K562 (cell line): ENCODE measurements at places on chromosomes 2 and 18. TPM values are rescaled to one million over a fixed set of nuclear protein-coding genes. Genes with fewer than 3 reads are reported as not detected.

STEAP3 gene
- total RNA-seq: 29.8 and 31.6 TPM in 2 replicates

STRADB gene
- 15.7 and 16.5 TPM in 2 replicates for total RNA-seq

KLHL41 gene
- total RNA-seq: 0.09 TPM in 1 of 2 replicates, not detected in the other

SPC25 gene
- 53.4 and 62.3 TPM in 2 replicates for total RNA-seq

GRCh38 chr2:233384811-233385488 lies 30.7 kb downstream of the DGKD start:
- no peak for DNase-seq
- no peaks in the 10 kb centered on the region for H3K27me3 ChIP-seq
- no peak overlapping the region for H3K27ac ChIP-seq
- no peaks in the 10 kb centered on the region for H3K36me3 ChIP-seq
- H3K4me1 ChIP-seq: peaks cover 3% of the 10 kb centered on the region; the same call in 2 of the 3 replicates
- no peak overlapping the region for H3K4me3 ChIP-seq

GRCh38 chr2:201466050-201466675 lies 14.6 kb downstream of the STRADB start:
- H3K4me3 ChIP-seq: no peak overlapping the region
- DNase-seq: no peak
- H3K36me3 ChIP-seq: 0 out of 3 replicates have a peak, but pooled peaks cover 3% of the 10 kb centered on the region
- no peaks in the 10 kb centered on the region; the same call in 2 of the 3 replicates for H3K4me1 ChIP-seq
- H3K27me3 ChIP-seq: no peaks in the 10 kb centered on the region

- DNase-seq: peak; percentile 15
- no peaks in the 10 kb centered on the region for H3K27me3 ChIP-seq
- no peaks in the 10 kb centered on the region for H3K4me1 ChIP-seq
- H3K36me3 ChIP-seq: no peaks in the 10 kb centered on the region
- no peak overlapping the region for H3K27ac ChIP-seq
Measured at GRCh38 chr2:54773838-54774237, 50.4 kb downstream of the EML6 start.

GRCh38 chr2:103459283-103459682 lies 697.5 kb downstream of the TMEM182 start:
- H3K4me3 ChIP-seq: no peak overlapping the region
- H3K27me3 ChIP-seq: no peaks in the 10 kb centered on the region
- DNase-seq: no peak
- no peaks in the 10 kb centered on the region for H3K4me1 ChIP-seq
- H3K36me3 ChIP-seq: no peaks in the 10 kb centered on the region
- H3K27ac ChIP-seq: no peak overlapping the region

- no peak overlapping the region for H3K27ac ChIP-seq
- H3K4me1 ChIP-seq: no peaks in the 10 kb centered on the region
- no peaks in the 10 kb centered on the region; the same call in 2 of the 3 replicates for H3K36me3 ChIP-seq
- peaks cover 22% of the 10 kb centered on the region for H3K27me3 ChIP-seq
Measured at GRCh38 chr2:3044587-3045317, 332.9 kb downstream of the EIPR1 start.

DNA sequence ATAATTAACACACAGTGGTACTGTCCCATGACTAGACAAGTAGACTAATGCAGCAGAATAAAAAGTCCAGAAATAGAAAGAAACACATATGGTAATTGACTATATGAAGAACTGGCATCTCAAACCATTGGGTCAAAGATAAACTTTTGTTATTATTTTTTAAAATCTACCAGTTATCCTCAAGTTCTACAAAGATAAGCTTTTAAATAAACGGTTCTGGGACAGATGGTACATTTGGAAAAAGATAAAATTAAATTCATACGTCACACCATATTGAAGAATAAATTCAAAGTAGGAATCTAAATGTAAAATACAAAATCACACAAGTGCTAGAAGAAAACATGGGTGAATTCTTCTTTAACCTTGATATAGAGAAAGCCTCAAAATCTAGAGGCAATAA lies 37.6 kb upstream of the PLEKHM3 start:
- no peaks in the 10 kb centered on the region for H3K36me3 ChIP-seq
- H3K4me3 ChIP-seq: no peak overlapping the region
- no peak overlapping the region for H3K27ac ChIP-seq
- DNase-seq: no peak
- H3K4me1 ChIP-seq: peaks cover 17% of the 10 kb centered on the region; the same call in 2 of the 3 replicates
- H3K27me3 ChIP-seq: no peaks in the 10 kb centered on the region

DNA sequence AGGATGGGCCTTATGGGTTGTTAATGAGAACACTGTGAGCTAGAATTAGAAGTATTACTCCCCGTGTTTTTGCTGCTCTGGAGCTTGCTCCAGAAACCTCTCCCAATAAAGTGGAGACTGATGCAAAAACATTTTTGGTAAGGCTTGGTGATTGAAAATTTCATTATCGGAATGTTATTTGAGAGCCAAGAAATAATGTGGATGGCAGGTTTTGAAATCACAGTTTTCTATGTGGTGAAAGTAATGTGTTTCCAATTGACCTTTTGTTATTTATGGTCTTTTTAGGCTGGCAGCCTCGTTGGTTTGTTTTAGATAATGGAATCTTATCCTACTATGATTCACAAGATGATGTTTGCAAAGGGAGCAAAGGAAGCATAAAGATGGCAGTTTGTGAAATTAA lies 5.1 kb downstream of the PLEKHA3 start:
- H3K4me3 ChIP-seq: no peak overlapping the region
- DNase-seq: no peak
- no peak overlapping the region for H3K27ac ChIP-seq
- H3K4me1 ChIP-seq: peaks cover 11% of the 10 kb centered on the region
- H3K36me3 ChIP-seq: peaks cover 17% of the 10 kb centered on the region; the same call in 2 of the 3 replicates
- no peaks in the 10 kb centered on the region for H3K27me3 ChIP-seq

DNA sequence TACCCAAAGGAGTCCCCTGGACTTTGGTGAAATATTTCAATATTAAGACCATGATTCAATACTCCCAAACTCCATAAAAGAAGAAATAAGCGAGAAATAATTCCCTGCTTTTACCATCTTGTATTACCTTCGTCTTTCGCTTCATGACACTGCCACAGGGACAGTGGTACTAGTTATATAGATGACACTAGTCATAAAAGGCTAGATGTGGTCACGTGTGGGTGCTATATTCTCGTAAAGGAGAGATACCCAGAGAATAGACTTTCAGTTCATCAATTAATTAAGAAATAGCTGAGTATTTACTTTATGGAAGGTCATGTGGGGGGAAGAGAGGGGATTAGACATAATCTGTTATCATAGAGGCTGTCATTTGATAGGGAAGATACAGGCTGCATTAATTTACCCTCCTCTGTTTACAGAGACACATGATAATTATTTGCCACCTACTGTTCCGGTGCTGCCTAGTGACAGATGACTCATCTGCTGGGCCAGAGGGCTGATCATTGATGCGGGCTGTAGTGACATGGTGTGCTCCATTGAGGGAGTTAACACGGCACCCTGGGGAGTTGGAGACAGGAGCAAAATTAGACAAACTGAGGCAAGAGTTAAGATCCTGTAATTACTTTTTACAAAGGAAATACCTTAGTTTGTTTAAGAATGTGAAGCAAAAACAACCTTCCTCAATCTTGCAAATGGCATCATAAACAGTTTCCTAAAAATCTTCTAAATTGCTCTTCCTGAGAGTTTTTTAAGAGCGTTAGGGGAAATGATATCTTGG lies 78.2 kb upstream of the ITGB6 start:
- H3K4me1 ChIP-seq: no peaks in the 10 kb centered on the region
- H3K36me3 ChIP-seq: no peaks in the 10 kb centered on the region
- H3K27me3 ChIP-seq: no peaks in the 10 kb centered on the region
- no peak overlapping the region for H3K4me3 ChIP-seq
- DNase-seq: no peak

- H3K36me3 ChIP-seq: no peaks in the 10 kb centered on the region
- DNase-seq: no peak
- H3K27ac ChIP-seq: no peak overlapping the region
- no peaks in the 10 kb centered on the region for H3K4me1 ChIP-seq
- H3K4me3 ChIP-seq: no peak overlapping the region
Measured at GRCh38 chr2:60546756-60547420, 6.6 kb downstream of the BCL11A start.

DNA sequence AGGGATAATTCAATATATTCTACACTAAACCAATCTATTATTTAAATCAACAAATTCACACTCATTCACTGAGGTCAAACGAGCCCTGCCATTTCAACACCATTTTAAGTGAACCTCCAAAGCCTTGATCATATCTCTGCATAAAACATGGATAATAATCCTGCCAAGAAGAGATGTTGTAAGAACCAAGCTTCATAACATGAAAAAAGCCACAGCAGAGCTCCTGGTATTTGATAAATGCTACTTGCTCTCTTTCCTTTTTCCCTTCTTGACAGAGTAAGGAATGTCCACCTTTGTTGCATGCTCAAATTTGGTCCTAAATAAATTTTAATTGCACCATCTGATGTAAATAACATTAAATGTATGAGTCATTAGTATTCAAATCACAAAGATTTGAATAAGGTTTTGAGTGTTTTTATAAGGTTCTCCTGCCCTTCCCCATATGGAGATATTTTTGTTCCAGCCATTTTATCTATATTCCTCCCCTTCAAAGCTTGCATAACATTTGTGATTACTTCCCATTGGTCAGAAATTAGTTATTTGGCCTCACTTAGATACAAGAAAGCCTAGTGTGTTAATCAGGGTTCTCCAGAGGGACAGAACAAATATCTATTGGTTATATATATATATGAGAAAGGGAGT lies 318.8 kb downstream of the RND3 start:
- no peak for DNase-seq
- H3K27me3 ChIP-seq: no peaks in the 10 kb centered on the region
- no peak overlapping the region for H3K4me3 ChIP-seq
- peaks cover 18% of the 10 kb centered on the region for H3K4me1 ChIP-seq
- no peaks in the 10 kb centered on the region for H3K36me3 ChIP-seq

- DNase-seq: no peak
- no peak overlapping the region for H3K27ac ChIP-seq
- no peaks in the 10 kb centered on the region for H3K27me3 ChIP-seq
- H3K4me3 ChIP-seq: no peak overlapping the region
Measured at GRCh38 chr2:43123981-43124686, 102.3 kb downstream of the ZFP36L2 start.

- no peaks in the 10 kb centered on the region for H3K36me3 ChIP-seq
- DNase-seq: no peak
- no peak overlapping the region for H3K27ac ChIP-seq
Measured at GRCh38 chr2:67579806-67580205, 182.7 kb downstream of the ETAA1 start.

DNA sequence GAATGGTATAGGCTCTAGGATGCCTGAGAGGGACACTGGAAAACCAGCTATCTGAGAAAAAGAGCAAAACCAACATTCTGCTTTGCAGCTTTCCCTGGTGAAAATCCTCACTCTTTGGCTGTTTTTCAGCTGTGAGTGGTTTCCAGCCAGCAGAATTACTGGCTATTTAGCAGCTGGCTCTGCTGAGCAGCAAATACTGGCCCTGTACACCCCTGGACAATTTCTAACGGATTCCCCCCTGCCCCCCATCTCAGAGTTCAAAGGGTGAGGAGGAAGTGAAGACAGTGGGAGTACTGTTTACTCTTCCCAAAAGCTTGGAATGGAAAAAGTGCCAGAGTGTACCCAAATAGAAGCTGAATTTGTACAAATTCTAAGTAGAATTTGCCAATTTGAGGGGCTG lies 26.1 kb upstream of the IMP4 start:
- DNase-seq: no peak
- no peak overlapping the region for H3K4me3 ChIP-seq
- peaks cover 38% of the 10 kb centered on the region for H3K27me3 ChIP-seq
- no peaks in the 10 kb centered on the region for H3K36me3 ChIP-seq
- H3K27ac ChIP-seq: no peak overlapping the region
- no peaks in the 10 kb centered on the region for H3K4me1 ChIP-seq

DNA sequence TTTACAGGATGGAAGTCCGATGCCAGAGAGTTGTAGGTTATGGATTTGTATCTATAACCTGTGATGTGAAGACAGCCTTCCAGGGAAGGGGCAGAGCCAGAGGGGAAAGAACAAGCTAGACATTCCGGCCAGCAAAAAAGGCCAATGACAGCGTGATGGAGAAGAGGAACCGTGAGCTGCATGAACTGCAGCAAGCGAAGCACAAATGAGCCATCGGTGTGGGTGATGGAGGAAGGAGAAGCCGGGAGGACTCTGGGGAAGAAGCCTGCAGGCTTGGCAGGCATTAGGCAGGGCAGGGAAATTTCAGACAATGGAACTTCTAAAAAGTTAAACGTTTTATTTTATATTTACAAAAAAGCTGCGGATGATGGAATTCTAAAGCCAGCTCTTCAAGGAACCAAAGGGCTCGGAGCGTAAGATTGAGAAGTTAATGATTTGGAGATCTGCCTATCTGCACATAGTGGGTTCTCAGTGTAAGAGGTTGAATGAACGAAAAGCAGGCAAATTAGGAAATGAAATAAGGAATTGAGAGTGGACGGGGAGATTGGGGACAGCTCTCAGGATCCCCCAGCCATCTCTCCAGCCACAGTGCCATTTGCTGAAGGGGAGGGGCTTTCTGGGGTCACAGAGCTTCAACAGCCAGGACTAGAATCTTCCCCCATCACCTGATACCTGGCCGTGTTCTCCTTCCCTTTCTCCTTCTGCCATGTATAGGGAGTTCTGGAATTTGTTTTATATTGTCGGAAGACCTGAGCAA lies 28.4 kb downstream of the NGEF start:
- DNase-seq: no peak
- H3K4me3 ChIP-seq: no peak overlapping the region
- H3K36me3 ChIP-seq: no peaks in the 10 kb centered on the region
- no peaks in the 10 kb centered on the region; the same call in 1 of the 2 replicates for H3K4me1 ChIP-seq

DNA sequence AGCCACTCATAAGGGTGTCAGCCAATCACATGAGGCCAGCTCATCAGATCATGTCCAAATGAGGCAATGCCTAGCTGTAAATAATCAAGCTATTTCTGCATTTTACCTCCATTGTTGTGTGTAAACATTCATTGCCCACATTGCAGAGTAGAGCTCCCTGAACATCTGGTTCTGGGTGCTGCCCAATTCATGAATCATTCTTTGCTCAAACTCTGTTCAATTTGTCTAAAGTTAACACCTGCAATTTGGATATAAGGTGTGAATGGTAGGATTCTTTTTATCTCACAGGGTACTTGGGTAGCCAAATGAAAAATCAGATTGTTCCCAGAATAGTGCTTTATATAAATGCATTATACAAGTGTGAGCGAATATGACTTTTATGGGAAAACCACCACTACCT lies 345.5 kb upstream of the NT5C1B start:
- H3K27ac ChIP-seq: no peak overlapping the region
- DNase-seq: no peak
- no peaks in the 10 kb centered on the region for H3K36me3 ChIP-seq
- H3K4me1 ChIP-seq: no peaks in the 10 kb centered on the region

GRCh38 chr18:55144193-55144930 lies 185.1 kb upstream of the CCDC68 start:
- no peak for DNase-seq
- H3K36me3 ChIP-seq: no peaks in the 10 kb centered on the region
- H3K4me1 ChIP-seq: no peaks in the 10 kb centered on the region
- no peak overlapping the region for H3K4me3 ChIP-seq

DNA sequence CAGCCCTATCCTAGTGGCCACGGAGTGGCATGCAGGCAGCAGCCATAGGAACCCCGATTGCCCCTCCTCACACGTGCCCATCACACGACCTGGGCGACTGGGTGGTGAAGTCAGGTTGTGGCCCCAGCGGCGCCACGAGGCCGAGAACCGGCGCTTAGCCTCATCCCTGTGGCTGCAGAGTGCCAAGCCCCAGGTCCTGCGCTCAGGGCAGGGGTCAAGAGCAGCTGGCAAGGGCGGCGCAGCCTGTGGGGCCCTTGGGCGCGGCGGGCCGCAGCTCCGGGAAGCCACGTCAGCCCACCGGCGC lies 73.3 kb downstream of the RPIA start:
- no peak for DNase-seq
- no peaks in the 10 kb centered on the region for H3K4me1 ChIP-seq
- H3K36me3 ChIP-seq: no peaks in the 10 kb centered on the region
- H3K27me3 ChIP-seq: no peaks in the 10 kb centered on the region
- no peak overlapping the region for H3K4me3 ChIP-seq
